Small intestine (tissue), 16 donors: ENCODE measurements at places on chromosomes 2 and 18. TPM values are rescaled to one million over a fixed set of nuclear protein-coding genes. Genes with fewer than 3 reads are reported as not detected.

Gene GREB1L
- not detected for polyA plus RNA-seq

Gene FHOD3
- 0.22 TPM for polyA plus RNA-seq

Gene RTKN
- 78.7 TPM for polyA plus RNA-seq

Gene EMILIN1
- polyA plus RNA-seq, result 23.0 TPM

Gene TXNDC2
- polyA plus RNA-seq, result 0.10 TPM

Gene CFC1
- 1.1 TPM for polyA plus RNA-seq

Gene NETO1
- not detected for polyA plus RNA-seq

Gene KATNAL2
- polyA plus RNA-seq, result not detected

Gene MERTK
- polyA plus RNA-seq, result 9.3 TPM

Gene LYPD1
- polyA plus RNA-seq, result 0.87 TPM

Gene RPS27A
- polyA plus RNA-seq, result 3,019 TPM

Gene ARHGEF33
- polyA plus RNA-seq, result not detected

DNA sequence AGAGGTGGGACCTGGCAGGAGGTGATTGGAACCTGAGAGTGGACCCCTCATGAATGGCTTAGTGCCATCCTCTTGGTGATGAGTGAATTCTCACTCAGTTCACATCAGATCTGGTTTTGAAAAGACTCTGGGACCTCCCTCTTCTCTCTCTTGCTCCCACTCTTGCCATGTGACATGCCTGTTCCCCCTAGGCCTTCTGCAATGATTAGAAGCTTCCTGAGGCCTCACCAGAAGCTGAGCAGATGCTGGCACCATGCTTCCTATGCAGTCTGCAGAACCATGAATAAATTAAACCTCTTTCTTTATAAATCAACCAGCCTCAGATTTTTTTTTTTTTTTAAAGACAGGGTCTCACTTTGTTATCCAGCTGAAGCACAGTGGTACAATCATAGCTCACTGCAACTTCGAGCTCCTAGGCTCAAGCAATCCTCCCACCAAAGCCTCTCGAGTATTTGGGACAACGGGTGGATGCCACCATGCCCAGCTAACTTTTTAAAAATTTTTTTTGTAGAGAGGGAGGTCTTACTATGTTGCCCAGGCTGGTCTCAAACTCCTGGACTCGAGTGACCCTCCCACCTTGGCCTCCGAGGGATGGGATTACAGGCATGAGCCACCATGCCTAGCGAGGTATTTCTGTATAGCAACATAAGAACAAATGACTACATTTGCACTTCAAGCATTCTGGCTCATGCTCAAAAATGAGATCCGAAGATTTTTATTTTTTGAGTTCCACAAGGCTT is 2.0 kb upstream of the ZFAND2B start:
- DNase-seq, result no peak

DNA sequence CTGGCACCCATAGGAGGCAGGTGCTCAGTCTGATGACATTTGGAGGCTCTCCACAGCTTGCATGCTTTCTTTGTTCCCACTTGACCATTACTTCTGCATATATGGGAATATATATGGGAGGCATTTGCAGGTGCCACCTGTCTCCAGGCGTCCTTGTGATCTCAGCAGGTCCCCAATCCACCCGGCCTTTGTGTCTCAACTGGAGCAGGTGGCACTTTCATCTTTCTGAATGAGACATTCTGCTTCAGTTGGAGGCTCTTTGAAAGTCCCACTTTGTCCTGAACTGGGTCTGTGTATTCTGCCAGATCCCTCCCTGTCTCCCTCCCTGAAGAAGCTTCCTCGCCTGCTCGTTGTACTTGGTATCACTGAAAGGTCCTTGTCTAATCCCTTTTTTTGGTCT is 318.1 kb upstream of the EPAS1 start:
- no peak for DNase-seq

DNA sequence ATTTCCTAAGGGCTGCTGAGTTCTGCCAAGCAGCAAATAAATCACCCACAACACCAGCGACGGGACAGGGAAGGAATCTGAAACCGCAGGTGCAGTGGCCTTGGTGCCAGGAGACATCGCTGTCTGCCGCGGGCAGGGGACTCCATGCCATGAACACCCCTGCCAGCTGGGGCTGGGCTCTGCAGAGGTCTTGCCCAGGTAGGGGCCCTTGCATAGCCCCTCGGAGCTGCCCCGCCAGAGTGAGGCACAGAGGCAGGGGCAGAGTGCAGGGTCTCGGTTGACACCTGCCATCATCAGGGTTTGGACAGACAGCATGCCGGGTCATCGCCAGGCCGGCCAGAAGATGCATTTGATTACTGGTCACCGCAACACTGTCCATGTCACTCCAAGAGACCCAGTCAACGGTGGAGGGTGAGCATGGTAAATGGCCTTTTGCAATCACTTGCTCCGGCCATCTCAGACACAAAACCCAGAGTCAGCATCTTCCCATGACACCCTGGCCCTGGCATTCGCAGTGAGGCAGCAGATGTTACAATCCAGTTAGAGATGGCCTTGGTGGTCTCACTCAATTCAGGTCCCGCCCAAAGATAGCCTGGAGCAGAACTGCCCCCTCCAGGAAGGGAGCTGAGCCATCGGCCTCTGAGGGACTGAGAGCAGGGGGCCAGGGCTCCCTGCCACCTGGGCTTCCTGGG is 255.4 kb downstream of the NDUFA10 start:
- DNase-seq, result no peak

DNA sequence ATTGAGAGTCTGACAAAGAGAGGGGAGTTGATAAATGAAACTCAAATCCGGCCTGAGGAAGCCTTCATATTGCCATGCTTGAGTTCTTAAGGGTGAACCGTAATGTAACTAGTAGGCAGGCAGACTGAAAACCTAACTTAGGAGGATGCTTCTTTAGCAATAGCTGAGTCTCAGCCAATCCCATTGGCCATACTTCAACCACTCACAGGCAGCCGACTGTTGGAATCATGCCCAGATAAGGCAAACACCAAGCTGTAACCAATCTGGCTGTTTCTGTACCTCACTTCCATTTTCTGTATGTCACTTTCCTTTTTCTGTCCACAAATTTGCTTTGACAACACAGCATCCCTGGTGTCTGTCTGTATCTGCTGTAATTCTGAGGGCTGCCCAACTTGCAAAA is 39.5 kb downstream of the TPRKB start:
- DNase-seq, result no peak

DNA sequence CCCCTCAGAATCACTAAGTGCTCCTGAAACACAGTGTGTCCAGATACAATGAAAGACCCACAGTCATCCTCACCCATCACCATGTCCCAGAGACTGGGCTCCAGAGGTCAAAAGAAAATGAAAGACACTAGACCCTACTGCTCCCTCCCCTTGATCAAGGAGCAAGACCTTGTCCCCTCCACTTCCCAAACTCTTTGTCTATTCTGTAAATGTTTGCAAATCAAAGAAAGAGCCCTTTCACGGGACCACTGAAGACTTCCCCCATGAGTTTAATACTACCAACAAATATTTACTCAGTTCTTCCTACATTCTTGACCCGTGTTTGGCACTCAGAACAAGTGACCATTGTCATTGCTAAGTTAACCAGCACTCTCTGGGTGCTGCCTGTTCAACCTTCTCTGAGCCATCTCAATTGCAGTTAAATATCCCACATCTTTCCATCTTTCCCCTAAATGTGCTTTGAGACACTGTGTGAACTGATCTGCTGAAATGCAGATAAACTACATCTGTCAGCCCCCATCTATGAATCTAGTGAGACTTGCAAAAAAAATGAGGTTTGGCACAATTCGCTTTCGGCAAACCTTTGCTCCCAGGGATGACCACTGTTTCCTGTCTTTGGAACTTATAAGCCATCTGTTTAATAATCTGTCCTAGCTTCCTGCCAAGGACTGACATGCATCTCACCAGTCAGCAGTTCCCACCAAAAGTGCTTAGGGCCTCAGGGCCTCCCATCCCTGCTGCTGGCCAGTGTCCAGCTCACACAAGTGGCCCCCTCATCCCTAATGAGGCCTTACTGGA is 170.3 kb downstream of the GFPT1 start:
- no peak for DNase-seq

- no peak for DNase-seq
Measured at GRCh38 chr2:171409436-171409971, 24.3 kb downstream of the METTL8 start.

GRCh38 chr2:16187482-16187817 is 247.1 kb downstream of the MYCN start:
- DNase-seq, result peak; percentile 72

DNA sequence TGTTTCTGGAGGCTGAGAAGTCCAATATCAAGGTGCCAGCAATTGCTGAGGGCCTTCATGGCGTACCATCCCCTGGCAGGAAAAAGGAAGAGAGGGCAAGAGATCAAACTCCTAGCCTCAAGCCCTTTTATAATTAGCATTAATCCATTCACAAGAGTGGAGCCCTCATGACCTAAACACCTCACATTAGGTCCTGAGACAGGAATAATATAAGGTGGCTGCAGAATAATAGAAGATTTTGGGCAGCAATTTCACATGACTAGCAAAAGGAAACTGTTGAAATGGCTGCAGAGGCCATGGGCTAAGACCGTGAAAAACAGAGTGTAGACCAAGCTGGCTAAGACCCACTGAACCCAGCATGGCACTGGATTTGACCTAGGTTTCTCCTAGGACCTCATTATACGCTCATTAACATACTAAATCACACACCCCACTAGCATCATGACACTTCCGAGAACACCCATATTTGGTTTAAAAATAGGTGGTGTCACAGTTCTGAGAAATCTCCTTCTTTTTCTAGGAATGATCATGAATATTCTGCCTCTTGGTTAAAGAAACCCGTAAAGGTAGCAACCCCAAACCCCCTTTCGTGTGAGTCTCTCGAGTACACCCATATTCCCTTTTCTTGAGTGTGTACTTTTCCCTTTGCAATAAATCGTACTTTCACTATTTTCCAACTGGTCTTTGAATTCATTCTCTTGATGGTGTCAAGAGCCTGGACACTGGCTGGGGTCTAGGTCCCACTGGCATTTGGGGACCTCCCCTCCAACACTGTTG is 3.1 kb upstream of the MYCN start:
- no peak for DNase-seq

DNA sequence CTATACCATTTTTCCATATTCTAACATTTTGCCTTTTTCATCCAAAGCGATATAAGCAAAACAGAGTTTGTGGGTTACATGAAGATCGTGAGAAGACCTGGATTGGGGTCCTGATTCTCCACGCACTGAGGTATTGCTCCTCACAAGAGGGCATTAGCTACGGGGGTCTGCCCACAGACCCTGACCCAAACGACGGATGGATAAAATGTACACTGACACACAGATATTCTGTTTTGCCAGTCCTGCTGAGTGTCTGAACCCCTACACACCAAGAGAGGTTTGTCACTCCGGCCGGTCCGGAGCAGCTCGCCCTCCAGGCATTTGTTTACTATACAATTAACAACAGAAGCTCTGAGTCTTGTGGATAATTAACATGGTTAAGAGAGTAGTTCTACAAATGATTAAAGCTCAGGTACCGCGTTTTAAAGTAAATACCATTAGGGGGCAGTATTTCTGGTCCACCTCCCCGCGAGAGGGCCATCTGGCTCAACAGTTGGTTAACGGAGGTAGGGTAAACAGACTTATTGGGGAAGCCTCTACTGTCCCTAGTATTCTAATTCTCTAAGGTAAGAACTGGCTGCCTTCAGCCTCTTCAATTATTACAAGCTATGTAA is 28.4 kb downstream of the SCYGR8 start:
- peak; percentile 29 for DNase-seq

GRCh38 chr2:121521359-121521758 is 9.3 kb upstream of the RNU4ATAC start:
- no peak for DNase-seq

- DNase-seq, result no peak
Measured at GRCh38 chr2:7196883-7197282, 279.7 kb downstream of the RNF144A start.

- no peak for DNase-seq
Measured at GRCh38 chr2:73930386-73930785, 3.7 kb downstream of the DGUOK start.

DNA sequence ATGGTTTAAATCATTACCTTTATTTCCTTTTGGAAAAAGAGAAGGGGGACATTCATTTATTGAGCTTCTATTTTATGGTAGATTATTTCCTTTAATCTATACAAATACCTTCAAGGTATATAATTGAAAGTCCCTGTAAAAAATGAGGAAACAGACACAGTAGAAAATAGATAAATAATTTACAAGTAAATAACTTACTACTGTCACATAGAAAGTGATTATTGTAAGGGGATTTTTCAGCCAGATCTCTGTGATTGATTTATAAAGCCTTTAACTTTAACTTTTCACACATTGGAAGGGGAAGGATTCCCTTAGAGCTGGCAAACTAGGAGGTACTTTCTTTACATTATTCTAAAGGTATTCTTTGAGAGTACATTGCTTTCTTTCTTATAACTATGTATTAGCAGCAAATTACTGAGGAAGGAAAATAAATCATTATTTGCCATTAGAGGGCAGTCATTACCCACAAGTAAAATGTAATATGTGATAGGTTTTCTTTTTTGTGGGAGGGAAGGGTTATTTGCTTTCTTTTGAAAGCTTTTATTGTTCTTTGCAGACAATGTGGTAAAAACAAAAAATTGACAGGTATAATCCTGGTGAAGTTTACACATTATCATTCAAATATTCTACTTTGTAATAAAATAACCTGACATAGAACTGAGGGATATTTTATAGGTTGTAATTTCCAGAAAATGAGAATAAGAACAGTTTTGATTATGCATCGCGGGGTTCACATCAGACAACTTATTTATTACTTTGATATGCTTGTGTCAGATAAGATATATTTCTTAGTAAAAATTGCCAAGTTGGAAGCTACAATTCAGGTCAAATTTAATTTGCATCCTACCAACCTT is 24.8 kb upstream of the RPE start:
- peak; percentile 49 for DNase-seq

DNA sequence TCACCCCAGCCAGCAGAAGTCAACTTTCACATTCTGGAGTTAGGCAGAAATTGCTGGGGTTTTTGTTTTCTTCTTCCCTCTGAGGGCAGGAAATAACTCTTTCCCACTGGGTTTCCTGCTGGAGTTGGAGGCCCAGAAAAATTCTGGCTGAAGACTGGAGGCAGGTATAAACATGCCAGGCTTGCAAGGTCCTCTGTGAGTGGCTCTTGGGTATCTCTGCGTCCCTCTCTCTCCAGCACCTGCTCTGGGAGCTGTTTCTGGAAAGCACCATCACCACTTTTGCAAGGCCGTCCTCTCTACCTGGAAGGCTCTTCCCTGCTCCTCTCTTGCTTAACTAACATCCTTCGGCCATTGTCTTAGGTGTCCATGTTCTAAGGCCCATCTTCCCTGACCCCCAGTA is 91.0 kb downstream of the MCFD2 start:
- no peak for DNase-seq

GRCh38 chr2:239912171-239912937 is 112.8 kb downstream of the NDUFA10 start:
- DNase-seq, result no peak

DNA sequence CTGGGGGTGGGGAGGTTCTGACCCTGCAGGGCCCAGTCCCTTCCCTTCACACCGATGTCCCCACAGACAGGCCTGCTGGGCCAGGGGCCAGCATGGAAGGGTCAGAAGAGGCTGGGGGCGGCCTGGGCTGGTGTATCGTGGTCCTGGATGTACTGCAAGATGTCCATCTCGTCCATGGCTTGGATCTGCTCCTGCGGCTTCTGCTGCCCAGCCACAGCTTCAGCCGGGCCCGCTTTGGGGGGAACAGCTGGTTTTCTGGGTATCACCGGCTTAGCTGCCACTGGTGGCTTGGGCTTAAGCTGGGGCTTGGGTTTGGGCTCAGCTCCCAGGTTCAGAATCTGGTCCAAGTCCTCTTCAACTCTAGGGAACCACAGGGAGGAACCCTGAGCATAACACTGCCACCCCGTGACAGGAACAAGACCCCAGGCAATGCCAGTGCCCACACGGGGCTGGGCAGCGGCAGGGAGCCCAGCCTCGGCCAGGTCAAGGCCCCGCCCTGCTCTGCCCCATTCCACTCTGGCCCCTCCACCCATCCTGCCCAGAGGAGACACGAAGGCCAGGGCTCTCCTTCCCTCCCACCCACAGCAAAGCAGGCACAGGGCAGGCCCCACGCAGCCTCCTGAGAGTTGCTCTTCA is 31.9 kb downstream of the HS1BP3 start:
- no peak for DNase-seq
